ENCODE measurements at places on chromosomes 6 and 20.

DNA sequence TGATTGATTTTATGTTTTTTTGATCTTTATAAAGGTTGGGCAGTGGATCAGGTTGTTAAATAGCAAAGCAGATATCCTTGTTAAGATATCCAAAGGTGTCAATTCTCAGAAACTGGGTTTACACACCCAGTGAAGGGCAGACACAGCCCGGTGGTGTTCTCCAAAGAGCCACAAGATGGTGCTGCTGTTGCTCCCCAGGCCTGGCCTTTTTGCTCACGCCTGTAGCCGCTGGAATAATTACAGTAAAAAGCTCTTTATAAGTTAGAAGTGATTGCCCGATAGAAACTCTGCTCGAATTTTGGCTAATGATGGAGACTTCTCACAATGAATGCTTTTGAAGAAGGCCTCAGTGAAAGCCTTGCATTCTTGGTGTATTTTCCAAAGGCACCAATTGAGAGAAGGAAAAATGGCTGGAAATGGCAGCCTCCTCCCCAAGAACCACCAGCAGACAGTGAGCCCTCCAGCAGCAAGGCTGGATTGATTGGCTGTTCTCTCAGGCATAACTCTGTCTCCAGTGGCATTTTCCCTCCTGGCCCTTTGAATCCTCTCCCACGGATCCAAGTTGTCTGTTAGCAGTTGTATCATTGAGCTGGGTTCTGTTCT lies 120.5 kb upstream of the CHD6 start:
- DNase-seq: peak; percentile 10

DNA sequence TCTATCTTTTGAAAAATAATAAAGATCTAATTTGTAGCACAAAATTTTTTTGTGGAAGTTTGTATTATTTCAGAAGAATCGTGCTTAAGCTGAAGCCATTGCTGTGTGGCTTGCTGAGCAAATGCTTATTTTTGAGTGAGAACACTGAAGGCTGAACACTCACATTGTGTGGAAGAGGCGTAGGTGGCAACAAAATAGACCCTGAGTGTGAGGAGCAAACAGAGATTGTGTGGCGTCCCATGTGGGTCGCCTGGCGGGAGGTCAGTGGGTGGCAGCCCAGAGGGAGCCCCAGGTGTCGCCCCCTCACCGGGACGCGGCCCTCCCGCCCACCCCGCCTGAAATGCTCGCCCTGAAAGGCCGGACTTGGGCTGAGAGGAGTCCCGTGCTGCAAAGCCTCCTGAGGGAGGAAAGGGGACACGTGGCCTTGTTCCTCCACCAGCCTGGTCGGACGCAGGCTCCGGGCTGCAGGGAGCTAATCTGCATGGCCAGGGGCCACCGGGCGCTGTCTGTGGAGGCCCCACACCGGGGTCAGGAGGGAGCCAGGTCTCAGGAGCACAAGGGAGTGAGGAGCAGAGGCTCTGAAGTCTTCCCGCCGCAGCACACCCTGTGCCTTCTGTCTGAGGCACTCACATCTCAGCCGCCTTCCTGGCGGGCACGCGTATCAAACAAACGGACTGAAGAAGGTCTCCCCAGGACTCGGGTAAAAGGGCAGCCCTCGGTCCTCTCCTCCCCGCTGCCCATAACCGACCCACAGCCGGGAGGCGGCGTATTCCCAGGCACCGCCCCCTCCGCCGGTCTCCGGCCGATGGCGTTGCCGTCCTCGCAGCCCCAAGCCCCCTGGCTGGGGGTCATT lies 15.9 kb downstream of the DDO start:
- DNase-seq: no peak

GRCh38 chr6:140641412-140641811 lies 1267.0 kb upstream of the CITED2 start:
- no peak for DNase-seq

- DNase-seq: no peak
Observed at GRCh38 chr20:57025666-57026224, 240.7 kb downstream of the BMP7 start.

GRCh38 chr20:34791289-34792020 lies 34.0 kb downstream of the NCOA6 start:
- no peak for DNase-seq

DNA sequence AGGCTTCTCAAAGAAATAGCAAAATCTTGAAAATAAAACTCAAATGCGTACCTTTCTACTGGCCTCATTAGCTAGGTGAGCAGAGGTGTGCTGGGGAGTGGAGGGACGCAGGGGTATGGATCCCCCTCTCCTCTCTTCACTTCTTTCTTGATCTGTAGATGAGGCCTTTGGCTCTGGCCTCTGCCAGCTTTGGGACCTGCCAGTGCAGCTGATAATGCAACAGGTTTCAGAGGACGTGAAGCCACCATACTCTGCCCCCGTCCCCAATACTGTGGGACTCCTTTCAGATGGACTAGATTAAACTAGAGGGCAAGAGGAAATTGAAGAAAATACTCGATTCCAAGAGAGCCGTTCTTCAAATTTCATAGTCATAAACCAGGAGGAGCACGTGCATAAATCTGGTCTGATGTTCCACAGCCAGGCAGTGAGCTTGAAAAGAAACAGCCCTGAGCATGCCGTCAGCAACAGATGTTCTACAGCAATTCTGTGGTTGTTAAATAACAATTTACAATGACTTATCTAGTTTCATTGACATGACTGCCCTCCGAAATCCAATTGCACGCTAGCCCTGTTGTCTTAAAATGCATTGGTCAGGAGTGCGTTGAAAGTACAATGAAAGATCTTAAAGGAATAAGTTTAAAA lies 245.3 kb upstream of the FOXQ1 start:
- no peak for DNase-seq

- no peak for DNase-seq
Observed at GRCh38 chr6:70725817-70726415, 58.2 kb downstream of the SMAP1 start.

DNA sequence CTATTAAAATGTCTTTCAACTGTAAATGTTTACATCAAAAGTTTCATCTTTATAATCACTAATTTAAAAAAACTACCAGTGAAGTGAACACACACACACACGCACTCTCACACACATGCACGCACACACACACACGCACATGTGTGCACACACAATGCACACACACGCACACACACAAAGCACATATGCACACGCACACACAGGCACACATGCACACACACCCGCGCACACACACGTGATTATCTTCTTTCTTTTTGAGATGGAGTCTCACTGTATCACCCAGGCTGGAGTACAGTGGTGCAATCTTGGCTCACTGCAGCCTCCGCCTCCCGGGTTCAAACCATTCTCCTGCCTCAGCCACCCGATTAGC lies 80.0 kb upstream of the FRMD1 start:
- no peak for DNase-seq

DNA sequence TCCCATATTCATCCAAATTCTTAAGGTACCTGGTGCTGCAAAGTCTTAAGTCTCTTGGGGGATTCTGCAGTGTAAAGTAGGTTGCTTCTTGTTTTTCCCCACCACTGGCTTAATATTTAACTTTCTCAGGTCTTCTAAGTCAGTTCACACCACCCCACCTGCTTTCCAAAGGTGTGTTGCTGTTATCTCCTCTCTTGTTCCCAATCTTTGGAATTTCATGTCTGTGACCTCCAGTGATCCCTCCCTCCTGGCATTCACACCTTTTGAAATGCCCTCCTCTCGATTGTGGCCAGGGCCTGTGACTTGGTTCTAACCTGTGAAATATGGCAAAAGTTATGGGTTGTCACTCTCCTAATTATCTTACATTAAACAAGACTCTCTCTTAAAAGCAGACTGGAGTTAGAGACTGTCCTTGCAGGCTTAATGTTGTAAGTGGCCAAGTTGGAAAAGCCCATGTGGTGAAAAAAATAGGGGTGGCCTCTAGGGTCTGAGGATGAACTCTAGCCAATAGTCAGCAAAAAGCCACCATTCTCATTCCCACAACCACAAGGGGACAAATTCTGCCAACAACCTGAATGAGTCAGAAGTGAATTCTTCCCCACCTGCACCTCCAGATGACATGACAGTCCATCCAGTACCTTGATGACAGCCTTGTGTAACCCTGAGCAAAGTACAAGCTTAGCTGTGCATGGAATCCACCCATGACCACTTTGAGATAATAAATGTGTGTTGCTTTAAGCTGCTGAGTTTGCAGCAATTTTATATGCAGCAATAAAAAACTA lies 45.1 kb downstream of the ADGRF1 start:
- no peak for DNase-seq

GRCh38 chr6:159249752-159250151 lies 80.6 kb downstream of the FNDC1 start:
- no peak for DNase-seq
